Peyer's patch (tissue), 4 donors: ENCODE measurements at places on chromosomes 3 and 15. TPM values are rescaled to one million over a fixed set of nuclear protein-coding genes. Genes with fewer than 3 reads are reported as not detected.

Gene C3orf85
- total RNA-seq: 174 TPM

Gene NMNAT3
- total RNA-seq: 13.5 TPM

Gene SLC6A20
- total RNA-seq: not detected

Gene CLDN1
- total RNA-seq: 0.35 TPM

Gene DUOXA2
- total RNA-seq: not detected

Gene UCN2
- total RNA-seq: not detected

Gene SEMA3G
- total RNA-seq: 24.2 TPM

Gene COPB2
- total RNA-seq: 99.1 TPM

Gene KLF15
- 10.9 TPM for total RNA-seq

Gene EFL1
- total RNA-seq: 40.8 TPM

Gene GNB5
- 7.3 TPM for total RNA-seq

Gene GOLGA8N
- total RNA-seq: 12.4 TPM

Gene PLSCR5
- total RNA-seq: not detected

Gene OXTR
- total RNA-seq: not detected

Gene DNASE1L3
- 47.0 TPM for total RNA-seq

Gene DAZL
- total RNA-seq: not detected

Gene WNT7A
- not detected for total RNA-seq

Gene CMTM8
- 16.5 TPM for total RNA-seq
